Kidney epithelial cell (primary cell): ENCODE measurements at places on chromosomes 1 and 21. TPM values are rescaled to one million over a fixed set of nuclear protein-coding genes. Genes with fewer than 3 reads are reported as not detected.

The DR1 gene
- total RNA-seq, result 45.1 and 52.1 TPM in 2 replicates

The SLAMF8 gene
- 0.04 and 0.14 TPM in 2 replicates for total RNA-seq

The ETV3L gene
- not detected in 2 replicates for total RNA-seq

The SERPINC1 gene
- 0.25 TPM in 1 of 2 replicates, not detected in the other for total RNA-seq

The CATSPERE gene
- total RNA-seq, result 0.13 and 0.21 TPM in 2 replicates

The GPR37L1 gene
- 0.04 and 0.07 TPM in 2 replicates for total RNA-seq

The TSPAN1 gene
- 52.7 and 68.5 TPM in 2 replicates for total RNA-seq

The NCAM2 gene
- total RNA-seq, result under 0.01 and 1.8 TPM in 2 replicates

The ST6GALNAC5 gene
- total RNA-seq, result 9.4 and 10.8 TPM in 2 replicates

The OR2T35 gene
- total RNA-seq, result not detected in 2 replicates

The KDM5B gene
- 66.5 and 70.7 TPM in 2 replicates for total RNA-seq

DNA sequence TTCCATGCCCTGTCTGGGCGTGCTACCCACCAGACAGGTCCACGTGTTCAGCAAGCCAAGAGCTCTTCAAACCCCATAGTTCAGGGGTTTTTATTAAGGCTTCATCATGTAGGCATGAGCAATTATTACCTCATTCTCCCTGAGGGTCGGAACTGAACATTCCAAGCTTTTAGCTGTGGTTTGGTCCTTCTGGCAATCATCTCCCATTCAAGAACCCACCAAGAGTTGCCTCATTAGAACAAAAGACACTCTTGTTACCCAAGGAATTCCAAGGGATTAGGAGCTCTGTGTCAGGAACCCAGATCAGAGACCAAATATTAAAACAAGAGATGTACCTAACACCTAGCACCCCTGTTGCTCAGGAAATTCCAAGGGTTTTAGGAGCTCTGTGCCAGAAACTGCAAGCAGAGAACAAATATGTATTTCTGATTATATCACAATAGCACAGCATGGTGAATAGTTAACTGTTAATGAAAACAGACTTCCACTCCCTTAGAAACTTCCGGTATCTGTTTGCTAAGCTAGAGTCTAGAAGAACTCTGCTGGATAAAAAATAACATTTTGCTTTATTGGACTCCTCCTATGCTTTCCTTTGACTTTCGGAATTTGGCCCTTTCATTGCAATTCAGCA, 201.2 kb upstream of the L1TD1 start:
- peak; percentile 53 for DNase-seq

DNA sequence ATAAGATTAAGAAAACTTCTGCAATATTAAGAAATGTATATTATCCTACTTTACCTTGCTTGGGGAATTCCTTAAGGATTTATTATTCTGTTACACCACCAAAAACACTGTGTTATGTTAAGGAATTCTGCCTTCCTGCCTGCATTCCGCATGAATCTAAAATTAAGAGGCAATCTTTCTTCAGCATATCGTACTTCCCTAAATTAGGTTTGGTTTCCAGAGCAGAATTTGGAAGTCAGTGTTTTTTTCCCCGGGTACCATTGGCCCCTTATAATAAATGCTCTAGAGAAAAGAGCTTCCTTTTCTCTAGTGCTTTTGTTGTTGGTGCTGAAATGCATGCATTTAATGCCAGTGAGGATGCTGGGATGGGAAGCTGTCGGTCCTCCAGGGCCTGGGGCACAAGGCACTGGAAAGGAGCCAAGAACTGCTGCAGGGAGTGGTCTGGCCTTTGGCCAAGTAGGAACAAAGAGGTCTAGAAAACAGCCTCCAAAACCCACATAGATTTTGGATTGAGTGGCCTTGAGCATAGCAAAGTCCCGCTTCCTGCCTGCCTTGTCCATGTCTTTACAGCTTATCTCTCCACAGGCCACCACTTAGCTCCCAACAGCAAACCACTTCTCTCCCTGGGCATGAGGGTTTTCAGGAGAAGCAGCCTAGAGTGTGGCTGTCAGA, 69.9 kb downstream of the RRAGC start:
- DNase-seq, result no peak

DNA sequence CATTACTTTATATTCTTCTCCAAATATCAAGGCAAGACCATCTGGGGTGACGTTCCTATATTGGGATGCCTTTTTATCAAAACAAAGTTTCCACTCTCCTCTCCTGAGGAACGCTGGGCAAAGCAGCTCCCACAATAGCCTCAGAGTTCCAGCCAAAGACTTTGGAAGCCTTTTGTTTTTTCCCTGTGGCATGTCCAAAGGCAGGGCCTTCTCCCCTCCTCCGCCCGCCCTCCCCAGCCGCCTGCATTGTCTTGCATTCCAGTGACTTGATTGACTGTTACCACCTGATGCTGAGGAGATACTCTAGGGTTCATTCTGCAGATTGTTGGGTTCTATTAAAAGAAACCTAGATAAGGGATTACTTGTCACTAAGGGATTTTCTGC, 43.5 kb downstream of the PROX1 start:
- no peak for DNase-seq

DNA sequence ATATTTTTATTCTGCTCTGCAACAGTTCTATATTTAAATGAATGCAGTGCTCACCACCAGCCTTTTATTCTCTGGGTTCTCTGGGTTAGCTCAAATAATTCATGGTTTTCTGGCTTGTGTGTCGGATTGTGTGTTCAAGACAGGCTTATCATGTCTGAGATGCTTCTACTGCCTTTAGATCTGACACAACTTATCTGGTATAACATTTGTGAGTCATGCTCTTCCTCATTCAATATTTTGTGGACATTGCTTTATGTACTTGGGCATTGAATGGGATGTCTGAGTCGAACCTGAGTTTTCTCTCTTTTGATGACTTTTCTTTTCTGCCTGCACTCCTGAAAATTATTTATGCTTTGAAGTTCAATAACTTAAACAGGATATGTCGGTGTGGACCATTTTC, 17.6 kb upstream of the PKP1 start:
- DNase-seq, result no peak

DNA sequence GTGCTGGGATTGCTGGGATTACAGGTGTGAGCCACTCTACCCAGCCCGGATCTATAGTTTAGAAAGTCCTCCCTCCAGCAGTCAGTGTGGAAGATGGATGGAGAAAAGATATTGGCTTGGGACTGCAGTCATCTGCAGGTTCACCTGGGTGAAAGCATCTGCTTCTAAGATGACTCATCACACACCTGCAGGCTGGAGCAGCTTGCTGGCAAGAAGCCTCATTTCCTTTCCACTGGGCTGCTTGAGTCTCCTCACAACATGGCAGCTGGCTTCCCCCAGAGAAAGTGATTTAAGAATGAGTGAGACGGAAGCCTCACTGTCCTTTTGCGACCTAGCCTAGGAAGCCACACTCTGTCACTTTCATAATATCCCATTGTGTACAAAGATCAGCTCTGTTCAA, 50.0 kb downstream of the FOXO6 start:
- DNase-seq, result no peak

GRCh38 chr21:45867041-45867666, 114.4 kb upstream of the COL6A1 start:
- no peak for DNase-seq

DNA sequence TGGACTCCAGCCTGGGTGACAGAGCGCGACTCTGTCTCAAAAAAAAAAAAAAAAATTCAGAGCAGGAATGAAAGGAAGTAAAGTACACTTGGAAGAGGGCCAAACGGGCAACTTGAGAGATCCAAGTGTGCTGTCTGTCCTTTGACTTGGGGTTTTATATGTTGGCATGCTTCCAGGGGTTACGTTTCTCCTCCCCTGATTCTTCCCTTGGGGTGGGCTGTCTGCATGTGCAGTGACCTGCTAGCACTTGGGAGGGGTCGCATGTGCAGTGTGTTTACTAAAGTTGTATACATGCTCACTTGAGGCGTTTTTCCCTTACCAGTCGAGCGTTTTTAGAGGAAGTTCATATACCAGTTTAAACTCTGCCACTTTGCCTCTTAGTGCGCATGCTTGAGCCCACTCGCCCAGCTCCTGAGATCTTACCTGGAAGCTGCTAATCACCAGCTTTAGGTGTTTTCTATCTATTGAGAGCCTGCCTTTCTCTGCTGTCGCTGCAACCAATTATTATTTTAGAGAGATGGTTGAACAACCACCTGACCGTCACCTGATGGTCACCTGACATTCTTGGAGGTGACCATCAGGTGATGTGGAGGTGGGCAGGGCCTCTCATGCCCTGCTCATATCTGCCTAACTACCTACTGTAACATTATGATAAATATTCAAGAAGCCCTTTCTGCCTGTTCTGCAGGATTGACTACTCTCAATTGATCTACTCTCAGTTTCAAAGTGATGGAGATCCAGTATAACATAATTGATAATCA, 140.1 kb downstream of the MACF1 start:
- no peak for DNase-seq

- DNase-seq, result no peak
These were observed 805.9 kb upstream of the ADAMTS5 start for GRCh38 chr21:27772816-27773215.

DNA sequence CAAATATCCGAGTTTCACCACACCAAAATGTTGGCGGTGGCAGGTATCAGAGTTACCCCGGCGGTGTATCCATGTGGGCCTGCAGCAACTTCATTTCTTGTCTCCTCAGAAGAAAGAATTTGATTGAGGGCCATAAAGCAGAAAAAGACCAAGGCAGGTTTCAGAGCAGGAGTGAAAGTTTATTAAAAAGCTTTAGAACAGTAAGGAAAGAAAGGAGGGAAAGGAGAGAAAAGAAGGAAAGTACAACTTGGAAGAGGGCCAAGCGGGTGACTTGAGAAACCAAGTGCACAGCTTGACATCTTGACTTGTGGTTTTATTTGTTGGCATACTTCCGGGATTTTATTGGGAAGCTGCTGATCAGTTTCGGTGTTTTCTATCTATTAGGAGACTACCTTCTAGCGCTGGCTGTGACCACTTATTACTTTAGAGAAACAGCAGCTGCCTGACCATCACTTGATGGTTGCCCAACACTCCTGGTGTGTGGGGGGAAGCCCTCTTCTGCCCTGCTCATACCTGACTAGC, 75.5 kb upstream of the RAB3GAP2 start:
- DNase-seq, result no peak

DNA sequence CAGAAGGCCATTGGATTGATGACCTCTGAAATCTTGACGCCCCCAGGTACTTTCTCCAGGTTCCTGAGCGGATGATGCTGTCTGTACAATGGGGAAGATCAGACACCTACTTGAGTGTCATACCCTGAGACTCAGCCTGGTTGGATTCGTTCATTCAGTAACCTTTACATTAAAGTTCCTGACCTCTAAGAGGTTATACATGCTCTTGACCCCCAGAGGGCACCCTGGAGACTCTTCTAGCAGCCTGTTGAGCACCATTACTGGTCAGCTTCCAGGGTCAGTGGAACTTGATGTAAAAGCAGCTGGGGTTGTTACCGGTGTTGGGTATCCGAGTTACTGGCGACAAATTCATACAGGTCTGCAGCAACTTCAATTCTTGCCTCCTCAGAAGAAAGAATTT, 114.3 kb upstream of the ZNF678 start:
- no peak for DNase-seq

- DNase-seq, result no peak
These were observed 22.0 kb downstream of the RLF start for GRCh38 chr1:40183055-40183710.

DNA sequence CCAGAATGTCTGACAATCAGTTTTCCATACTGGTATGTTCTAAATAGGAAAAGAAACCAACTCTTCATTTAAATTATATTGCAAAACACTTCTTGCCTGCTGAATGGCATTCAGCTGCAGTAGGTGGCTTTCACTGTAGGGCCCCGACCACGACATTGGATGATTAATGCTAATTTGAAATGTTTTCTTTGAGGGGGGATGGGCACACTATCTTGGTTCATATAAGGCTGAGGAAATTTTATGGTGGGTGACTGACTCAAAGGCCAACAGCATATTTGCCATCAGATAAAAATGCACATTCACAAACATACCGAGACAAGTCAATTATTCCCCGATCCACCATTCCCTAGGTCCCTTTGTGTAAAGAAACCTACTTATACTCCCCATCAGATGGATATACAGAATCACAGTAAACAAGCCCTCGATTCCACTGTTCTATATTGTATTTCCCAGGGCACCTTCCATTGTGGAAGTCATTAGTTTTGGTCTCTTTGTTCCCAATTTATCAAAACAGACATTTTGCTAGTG, 464.2 kb upstream of the DAB1 start:
- DNase-seq, result no peak

GRCh38 chr21:24224422-24224821, 1382.9 kb downstream of the MRPL39 start:
- DNase-seq, result no peak

DNA sequence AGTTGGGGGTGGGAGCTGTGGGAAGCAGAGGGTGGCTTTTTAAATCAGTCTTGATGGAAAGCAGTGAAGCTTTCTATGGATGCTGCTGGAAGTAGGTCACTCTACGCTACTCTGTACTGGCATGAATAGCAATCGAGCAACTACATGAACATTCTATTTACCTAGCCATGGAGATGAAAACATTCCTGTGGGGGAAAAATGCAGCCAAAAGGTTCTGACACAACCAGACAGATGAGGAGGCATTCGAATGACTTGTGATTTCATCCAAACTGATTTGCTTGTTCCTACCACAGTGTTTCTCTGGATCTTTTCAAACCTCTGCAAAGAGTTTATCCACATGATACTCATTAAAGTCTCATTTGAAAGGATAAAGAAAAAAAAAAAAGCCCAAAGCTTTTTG, 95.0 kb downstream of the ASTN1 start:
- no peak for DNase-seq

- no peak for DNase-seq
These were observed 100.0 kb upstream of the SLC25A33 start for GRCh38 chr1:9439074-9439761.

DNA sequence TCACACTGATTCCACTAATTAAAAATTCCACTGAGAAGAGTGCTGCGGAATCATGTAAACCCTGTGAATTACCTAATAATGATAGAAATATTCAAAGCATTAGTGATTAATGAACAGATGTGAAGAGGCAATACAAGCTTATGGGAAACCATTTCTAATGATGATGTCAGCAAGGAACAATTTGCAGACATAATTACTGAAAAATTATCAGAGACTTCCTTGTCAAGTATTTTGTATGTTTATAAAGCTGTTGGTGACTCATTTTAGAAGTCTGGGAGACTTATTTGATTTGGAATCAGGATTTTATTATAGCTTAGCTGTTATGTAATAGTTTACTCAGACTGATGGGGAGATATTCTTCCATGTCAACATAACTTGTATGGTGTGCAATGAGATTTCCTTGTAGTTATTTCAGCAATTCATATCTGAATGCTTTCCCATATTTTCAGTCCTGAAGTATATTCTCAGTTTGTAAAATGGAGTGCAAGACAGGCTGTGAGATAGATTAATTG, 135.5 kb downstream of the TGFB2 start:
- peak; percentile 71 for DNase-seq
